Hematopoietic multipotent progenitor cell (in vitro differentiated cells): ENCODE measurements at places on chromosomes 2 and 18. TPM values are rescaled to one million over a fixed set of nuclear protein-coding genes. Genes with fewer than 3 reads are reported as not detected.

GRCh38 chr2:98357849-98358248 lies 11.6 kb downstream of the CNGA3 start:
- DNase-seq: no peak

- no peak for DNase-seq
These were observed 250.5 kb downstream of the HDAC4 start for GRCh38 chr2:239150125-239151011.

DNA sequence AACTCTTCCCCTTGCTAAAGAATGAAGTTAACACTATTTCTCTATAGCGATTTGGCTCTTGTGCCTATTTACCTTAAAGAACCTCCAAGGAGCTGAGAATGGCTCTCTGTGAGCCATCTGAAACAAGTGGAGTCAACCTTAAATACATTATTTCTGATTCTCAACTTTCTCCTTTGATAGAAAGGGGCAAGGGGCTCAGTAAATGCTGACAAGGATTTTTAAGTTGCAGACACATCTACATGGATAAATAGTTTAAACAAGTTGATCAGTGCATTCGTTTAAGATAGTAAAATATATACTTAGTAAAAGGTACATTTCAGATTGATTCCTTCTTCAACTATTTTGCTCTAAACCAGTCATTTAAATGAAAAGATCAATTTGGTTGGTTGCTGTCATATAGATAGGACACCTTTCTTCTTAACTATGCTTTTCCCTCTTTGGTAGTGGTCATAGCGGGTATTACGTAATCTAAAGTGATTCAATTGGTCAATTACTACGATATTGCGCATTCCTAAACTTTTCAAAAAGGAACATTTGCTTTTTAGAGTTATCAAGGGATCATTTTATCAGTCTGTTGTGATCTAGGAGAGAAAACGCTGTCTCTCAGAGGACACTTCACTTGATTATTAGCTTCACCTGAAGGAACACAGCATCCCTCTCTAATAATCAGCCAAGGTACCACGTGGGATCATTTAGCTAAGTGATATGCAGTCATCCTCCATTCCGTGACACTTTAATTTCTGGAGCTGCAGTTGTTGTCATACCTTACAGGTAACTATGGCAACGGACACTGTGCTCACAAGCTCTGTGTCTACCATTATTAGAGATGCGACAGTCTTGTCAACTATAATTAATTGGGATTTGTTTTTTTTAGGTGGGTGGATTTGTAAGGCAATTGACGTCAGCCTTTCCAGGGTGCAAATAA lies 50.9 kb upstream of the KCNE4 start:
- no peak for DNase-seq

DSG1 gene
- not detected for total RNA-seq

- DNase-seq: no peak
These were observed 51.2 kb downstream of the HDAC4 start for GRCh38 chr2:239349453-239350135.

GRCh38 chr2:54206596-54206995 lies 49.4 kb downstream of the TSPYL6 start:
- no peak for DNase-seq

FSHR gene
- under 0.01 TPM for total RNA-seq

DNA sequence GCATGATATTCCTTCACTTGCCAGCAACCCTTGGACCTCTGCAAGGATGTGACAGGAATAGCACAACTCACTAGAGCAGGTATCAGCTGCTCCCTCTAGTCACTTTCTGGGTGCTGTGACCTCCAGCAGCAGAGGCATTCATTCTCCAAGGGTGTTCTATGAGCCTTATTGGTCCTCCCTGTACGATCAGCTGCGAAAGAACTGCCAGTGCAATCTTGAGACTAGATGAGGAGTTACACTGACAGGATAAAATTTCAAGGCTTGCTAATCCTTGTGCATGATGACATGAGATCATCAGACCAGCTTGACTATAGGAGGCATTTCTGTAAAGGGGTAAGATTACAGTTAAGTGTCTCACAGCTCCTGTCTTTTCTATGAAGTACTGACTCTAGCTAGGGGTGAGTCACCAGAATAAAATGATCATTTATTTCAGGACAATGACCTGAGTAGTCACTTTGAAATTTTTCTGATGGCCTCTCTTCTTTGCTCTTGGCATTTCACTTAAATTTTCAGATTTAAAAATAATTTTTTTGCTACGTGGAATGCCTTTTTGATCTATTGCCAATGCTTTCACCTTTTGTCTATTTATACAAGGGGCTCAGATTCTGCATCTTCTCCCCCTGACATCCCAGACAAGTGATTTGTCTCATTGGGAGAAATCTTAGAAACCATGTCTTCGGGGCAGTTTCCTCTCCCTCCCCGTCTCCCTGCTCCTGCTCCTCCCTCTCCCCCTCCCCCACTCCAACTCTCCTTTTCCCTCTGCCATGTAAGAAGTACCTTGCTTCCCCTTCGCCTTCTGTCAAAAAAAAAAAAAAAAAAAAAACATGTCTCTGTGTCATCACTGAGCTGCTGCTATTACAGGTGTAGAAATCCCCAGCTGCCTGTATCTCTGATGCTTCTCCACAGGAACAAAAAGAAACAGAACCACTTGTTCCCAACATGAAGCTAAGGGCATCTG lies 49.2 kb upstream of the FRZB start:
- no peak for DNase-seq

DNA sequence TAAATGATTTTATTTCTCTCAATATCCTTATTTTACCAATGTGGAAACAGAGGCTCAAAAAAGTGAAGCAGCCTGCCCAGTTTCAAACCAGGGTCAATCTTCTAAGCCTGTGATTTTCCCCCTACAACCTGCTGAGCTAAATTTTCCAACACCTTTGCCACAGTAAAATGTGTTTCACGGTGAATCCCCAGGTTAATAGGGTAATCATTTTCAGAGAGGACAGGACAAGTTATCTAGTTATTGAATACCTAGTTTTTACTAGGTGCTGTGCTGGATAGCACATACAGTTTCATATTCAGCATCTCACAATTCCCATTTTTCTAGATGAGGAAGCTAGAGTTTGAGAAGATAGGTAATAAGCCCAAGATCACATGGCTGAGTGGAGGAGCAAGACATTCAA lies 236.6 kb downstream of the PTH2R start:
- DNase-seq: no peak

GRCh38 chr2:3171564-3172264 lies 205.9 kb downstream of the EIPR1 start:
- no peak for DNase-seq

- DNase-seq: peak; percentile 23
These were observed 918 bp downstream of the EIF5B start for GRCh38 chr2:99338029-99338585.

ACADL gene
- total RNA-seq: not detected

- no peak for DNase-seq
These were observed 109.3 kb upstream of the LINC00305 start for GRCh38 chr18:64258111-64258650.

MYOM1 gene
- 0.27 TPM for total RNA-seq

GRCh38 chr2:133420788-133421187 lies 147.5 kb downstream of the NCKAP5 start:
- no peak for DNase-seq

DNA sequence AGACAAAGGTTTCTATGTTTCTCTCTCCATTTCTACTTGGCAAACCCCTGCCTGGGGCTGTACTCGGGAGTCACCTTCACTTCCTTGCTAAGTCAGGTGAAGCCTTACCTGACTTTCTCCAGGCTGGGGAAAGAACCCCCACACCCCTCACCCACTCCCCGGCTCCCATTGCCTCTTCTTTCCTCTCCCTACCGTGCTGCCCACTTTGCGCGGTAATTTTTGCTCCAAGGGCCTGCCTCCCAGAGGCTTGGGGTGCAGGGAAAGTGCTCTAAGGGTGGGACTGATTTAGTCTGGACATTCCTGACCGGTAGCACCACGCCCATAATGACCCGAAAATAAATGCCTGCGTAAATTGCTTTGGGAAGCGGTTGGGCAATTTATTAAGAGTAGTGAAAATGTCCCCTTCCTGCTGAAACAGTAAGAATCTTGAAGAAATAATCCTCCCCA lies 49.1 kb upstream of the ATP6V1B1 start:
- DNase-seq: no peak

DNA sequence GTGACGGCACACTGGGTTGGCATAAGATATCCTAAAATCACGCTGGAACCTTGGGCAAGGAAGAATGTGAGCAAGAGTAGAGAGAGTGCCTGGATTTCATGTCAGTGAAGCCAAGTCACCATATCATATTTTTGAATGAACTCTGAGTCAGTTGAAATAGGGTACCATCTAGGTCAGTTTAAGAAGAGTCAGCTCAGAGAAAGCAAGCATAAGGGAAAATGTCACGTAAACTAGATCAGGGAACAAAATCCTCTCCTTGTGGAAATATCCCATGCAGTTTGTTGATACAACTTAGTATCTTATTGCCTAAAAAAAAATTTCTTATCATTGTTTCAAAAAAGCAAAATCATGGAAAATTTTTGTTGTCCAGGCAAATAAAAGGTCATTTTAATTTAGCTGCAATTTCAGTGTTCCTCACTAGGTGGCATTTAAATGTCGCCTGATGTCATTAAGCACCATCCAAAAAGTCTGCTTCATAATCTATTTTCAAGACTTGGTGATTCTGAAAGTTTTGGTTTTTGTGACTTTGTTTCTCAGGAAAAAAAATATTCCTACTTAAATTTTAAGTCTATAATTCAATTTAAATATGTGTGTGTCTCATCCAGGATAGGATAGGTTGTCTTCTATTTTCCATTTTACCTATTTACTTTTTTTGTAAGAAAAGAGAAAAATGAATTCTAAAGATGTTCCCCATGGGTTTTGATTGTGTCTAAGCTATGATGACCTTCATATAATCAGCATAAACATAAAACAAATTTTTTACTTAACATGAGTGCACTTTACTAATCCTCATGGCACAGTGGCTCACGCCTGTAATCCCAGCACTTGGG lies 19.6 kb downstream of the RSAD2 start:
- DNase-seq: no peak

- no peak for DNase-seq
These were observed 4.9 kb downstream of the KIF1A start for GRCh38 chr2:240814946-240815760.

CSRNP3 gene
- total RNA-seq: under 0.01 TPM

DNA sequence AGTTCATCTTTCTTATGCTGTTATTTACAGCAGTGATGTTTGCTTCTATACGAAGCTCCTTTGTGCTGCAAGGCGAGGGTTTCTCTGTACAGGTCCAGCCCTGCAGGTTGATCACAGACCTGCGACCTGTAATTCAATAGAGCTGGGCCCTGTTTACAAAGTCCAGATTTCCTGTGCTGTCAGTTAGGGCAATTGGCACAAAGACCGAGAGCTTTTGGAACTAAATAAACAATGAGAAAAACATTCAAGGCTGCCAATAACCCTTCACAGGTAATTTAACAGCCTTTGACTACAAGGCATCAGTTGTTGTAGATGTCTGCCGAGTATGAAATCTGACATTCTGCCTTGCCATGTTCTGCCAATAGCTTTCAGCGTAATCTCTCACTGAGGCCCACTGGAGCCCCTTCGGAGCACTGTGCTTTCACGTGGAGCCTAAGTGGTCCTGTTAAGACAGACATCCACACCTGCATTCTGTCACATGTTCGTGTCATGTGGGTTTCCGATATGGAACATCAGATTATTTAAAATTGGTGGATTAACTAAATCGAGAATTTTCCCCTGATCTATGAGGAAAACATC lies 232.5 kb downstream of the PTGR3 start:
- no peak for DNase-seq

GRCh38 chr2:175450029-175450760 lies 268.7 kb upstream of the ATP5MC3 start:
- no peak for DNase-seq

C1GALT1C1L gene
- total RNA-seq: 0.27 TPM

DNA sequence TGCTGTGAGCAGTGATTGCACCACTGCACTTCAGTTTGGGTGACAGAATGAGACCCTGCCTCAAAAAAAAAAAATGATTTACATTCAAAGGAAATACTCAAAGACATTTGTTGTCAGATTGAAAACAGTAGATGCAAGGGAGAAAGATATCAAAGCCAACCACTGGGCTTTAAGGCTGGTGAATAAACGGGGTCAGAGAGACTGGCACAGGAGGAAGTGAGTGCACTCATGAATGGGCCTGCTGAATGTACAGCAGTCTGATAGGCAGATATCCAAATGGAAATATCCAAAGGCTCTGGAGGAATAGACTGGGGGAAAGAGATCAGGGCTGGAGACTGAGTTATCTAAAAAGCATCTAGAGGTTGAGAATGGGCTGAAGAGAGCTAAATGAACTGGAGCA lies 10.9 kb downstream of the RNF125 start:
- DNase-seq: no peak

- DNase-seq: no peak
These were observed 2045.3 kb upstream of the PIK3C3 start for GRCh38 chr18:39909706-39910105.

- no peak for DNase-seq
These were observed 912 bp upstream of the LAPTM4A start for GRCh38 chr2:20052229-20052851.

DNA sequence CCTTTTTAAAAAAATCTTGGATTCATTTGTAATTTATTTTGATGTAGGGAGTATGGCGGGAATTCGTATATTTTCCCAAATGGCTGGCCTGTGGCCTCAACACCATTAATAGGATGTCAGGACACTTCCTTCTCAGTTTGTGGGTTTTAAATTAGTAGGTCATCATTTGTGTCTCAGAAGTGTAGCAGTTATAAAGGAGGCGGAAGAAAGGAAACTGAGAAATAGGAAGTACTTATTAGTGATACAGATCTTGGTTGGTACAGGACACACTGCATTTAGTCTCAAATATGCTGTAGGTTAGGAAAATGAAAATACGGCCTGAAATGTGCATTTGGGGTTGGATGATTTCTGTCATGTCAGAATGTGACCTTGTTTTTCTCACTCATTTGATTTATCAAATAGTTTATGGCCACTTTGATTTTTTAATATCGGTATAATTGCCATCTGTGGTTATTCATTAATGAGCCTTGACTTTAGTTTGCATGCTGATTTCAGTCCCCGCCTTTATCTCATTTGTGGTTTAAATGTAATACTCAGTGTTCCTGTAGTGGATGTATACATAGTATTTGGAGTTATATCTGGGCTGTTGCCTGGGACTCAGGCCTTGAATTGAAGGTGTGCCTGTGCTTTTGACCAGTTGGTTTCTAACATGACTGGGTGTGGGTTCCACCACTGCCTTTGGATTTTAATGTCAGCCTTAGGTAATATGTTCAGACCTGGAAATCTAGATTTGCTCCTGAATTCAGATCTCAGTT lies 31.4 kb downstream of the ZCCHC2 start:
- no peak for DNase-seq

LRRTM4 gene
- total RNA-seq: not detected

PDE1A gene
- total RNA-seq: 0.27 TPM

- peak; percentile 77 for DNase-seq
These were observed 74.1 kb downstream of the TLK1 start for GRCh38 chr2:171086352-171087290.

DNA sequence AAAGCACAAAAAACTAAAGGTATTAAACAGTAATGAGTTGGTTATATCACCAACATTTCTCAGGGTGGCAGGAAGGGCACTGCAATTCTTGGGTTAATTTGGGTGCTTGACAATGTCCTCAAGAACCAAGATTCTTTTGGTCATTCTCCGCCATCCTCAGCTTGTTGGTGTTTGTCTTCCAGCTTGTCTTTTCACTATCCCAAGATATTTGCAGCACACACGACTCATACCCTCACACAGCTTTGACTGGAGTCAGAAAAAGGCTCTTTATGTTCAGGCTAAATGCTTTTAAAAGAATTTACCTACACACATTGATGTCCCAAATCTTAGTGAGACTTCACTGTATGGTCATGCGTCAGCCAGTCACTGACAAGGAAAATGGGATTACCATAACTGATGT lies 12.5 kb downstream of the GREB1L start:
- no peak for DNase-seq

- DNase-seq: no peak
These were observed 40.3 kb upstream of the AFF3 start for GRCh38 chr2:100182494-100183361.
